GM13976 (cell line): ENCODE measurements at places on chromosomes 4 and X.

DNA sequence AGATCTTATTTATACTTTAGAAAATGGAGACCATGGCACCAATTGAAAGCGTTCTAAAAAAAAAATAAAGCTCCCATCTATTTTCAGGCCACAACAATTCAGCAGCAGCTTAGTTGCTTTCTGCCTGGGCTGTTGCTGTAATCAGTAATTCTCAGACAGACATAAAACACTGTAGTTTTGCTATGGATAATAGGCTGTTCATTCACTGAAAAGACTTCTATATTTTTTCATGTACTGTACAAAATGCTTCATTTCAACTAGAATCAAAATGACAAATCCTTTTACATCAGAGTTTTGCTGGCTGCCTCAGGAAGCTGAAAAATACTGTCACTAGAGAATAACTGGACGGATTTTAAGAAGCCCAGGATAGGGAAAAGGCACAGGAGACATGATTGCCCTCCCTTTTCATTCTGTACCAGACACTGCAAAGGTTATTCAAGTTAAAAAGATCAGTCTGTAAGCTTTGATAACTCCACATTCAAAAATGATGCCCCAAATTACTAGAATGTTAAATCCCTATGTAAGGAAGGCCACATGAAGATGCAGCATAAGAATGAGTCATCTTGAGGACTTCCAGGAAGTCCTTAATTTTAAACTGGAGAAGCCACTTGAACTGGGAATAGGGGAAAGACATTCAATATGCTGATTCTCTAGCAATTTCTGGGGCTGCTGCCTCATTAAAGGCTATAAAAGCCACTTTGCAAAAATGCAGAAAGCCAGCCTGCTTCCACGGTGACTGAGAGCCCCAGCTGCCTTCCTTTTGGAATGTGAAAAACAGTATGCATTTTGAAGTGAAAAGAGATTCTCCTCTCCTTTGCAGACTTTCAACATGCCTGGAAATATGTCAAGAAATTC lies 403.2 kb upstream of the RASGEF1B start:
- no peak for DNase-seq

GRCh38 chr4:182143086-182143821 lies 99.9 kb upstream of the TENM3 start:
- no peak for DNase-seq

DNA sequence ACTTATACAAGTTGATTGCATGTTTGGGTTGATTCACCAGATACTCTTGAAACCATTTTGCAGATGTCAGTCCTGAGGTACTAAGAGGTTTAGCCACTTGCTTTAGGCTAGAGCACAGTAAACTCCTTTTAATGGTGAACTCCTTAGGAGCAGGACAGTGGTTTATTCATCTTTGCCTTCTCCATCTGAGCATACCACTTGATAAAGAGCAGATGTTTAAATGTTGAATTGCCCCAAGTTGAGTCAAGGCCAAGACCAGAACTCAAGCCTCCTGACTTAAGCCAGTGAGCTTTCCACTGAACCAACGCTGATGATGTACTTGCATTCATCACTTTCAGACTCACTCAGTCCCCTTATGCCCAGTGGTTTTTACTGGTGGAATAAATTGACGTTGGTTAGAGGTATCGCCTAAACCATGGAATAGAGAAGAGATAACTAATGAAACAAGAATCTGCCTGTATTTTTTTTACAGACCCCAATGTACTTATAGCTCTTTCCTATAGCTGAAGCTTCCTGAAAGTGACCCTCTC lies 7.5 kb downstream of the DAPP1 start:
- no peak for DNase-seq

DNA sequence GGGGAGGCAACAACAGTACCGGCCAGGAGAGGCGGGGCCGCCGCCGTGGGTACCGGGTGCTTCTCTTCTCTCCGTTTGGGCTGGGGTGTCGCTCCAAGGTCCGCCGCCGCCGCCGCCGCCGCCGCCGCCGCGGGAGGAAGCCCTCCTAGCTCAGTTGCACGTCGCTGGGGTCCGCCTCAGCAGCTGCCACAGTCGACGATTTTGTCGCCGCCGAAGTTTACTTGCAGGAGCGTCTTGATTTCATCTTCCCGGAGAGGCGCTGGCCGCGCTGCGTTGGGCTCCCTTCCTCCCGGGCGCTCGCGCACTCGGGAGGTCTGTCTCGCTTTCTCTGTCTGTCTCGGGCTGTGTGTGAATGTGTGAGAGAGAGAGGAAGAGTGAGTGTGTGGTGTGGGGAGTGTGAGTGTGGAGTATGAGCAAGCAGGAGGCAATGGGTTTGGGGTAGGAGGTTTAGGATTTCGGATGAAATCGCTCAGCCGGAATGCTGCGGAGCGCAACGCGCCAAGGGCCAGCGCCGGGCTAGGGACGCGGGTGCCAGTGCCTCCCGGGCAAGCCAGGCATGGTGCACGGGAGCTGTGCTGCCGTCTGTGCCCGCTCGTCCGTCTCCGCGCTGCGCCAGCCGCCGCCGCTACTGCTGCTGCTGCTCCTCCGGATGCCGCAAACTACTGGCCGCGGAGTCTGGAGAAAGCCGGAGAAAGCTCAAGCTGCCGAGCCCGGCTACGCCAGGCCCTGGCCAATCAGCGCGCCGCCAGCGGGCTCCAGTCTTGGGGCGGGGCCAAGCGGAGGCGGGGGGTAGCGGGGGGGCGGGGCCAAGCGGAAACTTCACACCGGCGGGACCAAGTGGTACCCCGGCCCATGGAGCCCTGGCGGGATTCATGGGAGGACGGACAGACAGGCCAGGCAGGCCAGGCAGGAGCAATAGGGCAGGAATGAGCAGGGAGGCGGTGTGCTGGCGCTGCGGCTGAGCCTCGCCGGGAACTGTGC lies at the start of gene PCDH19:
Gene PCDH19, minus strand, starts transcription at position 664 of the 981 bp plus-strand sequence. CDS start 1,676 bp downstream, outside the sequence.
- peak; percentile 30 for DNase-seq

DNA sequence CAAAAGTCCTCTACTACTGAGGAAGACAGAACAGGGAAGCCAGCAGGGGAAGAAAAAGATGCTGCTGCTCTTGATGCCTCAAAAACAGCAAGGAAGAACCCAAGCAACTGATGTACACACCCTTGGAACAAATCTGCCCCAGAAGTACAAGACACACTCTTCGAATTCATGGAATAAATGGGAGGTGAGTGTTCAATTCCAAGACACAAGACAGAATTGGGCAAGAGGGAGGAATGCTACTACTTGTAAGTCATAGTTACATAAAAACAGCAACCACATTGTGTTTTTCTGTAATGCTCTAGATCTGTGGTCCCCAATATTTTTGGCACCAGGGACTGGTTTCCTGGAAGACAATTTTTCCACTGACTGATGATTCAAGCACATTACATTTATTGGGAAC lies 58.0 kb upstream of the H2AZ1 start:
- no peak for DNase-seq

DNA sequence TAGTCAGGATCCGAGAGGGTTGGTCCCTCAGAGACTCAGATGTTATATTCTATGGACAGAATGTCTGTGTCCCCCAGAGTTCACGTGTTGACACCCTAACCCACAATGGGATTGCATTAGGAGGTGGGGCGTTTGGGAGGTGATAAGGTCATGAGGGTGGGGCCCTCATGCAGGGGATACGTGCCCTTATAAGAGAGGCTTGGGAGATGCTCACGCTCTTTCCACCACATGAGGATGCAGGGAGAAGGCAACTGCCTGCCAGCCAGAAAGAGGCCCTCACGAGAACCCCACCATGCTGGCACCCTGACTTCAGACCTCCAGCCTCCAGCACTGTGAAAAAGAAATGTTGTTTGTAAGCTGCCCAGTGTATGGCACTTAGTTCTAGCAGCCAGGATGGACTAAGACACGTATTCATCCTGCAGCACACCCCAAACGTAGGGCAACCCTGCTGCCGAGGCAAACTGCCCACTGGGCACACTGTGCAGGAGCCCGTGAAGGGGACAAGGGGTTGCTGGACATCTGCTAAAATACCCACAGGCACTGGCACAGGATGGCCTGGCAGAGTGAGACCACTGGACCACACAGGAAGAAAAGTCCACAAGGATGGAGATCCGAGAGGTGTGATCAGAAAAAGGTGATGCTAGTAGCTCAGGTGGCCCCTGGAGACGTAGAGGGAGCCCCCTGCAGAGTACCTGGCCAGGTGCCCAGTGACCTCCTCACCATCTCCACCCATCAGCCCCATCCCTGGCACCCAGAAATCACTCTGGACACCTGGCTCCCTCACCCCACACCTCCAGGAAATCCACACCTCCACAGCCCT lies 62.7 kb downstream of the HTRA3 start:
- DNase-seq: no peak

- DNase-seq: no peak
Observed at GRCh38 chr4:2842687-2843262, 869 bp upstream of the ADD1 start.

GRCh38 chr4:120870279-120870673 lies 52.2 kb downstream of the PRDM5 start:
- no peak for DNase-seq

DNA sequence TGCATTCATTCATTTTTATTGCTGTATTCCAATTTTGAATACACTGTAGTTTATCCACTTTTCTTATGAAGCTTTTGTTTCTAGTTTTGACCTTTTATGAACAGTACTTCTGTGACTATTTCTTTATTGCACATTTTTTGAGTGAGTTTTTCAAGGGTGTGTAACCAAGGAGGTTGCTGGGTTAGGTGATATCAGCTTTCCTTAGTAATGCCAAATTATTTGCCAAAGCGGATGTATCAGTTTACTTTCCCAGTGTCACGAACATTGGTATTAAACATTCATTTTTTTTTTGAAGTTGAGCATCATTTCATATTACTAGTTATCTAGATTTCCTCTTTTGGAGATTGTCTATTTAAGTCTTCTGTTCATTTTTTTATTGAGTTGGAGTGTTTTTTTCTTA lies 32.9 kb downstream of the STIM2 start:
- DNase-seq: no peak

- no peak for DNase-seq
Observed at GRCh38 chr4:39204543-39204942, 22.2 kb downstream of the WDR19 start.

DNA sequence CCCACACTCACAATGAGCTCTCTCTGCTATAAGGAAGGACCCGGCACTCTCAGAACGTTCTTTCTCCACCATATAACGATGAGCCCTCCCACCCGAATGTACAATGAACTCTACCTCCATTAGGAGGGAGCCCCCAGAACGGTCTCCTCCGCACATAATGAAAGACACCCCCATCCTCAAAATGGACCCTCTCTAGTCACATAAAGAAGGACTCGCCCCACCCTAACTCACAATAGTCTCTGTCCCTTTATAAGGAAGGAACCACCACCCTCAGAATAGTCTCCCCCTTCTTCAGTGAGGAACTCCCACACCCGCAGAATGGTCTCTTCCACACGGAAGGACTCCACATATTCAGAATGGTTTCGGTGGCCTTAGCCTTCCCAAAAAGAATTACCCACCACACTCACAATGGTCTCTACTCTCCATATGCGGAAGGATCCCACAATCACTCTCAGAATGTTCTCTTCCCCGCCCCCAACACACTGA lies 477 bp downstream of the SLC35A2 start:
- DNase-seq: no peak

GRCh38 chr4:88982757-88983156 lies 74.2 kb downstream of the FAM13A start:
- no peak for DNase-seq

DNA sequence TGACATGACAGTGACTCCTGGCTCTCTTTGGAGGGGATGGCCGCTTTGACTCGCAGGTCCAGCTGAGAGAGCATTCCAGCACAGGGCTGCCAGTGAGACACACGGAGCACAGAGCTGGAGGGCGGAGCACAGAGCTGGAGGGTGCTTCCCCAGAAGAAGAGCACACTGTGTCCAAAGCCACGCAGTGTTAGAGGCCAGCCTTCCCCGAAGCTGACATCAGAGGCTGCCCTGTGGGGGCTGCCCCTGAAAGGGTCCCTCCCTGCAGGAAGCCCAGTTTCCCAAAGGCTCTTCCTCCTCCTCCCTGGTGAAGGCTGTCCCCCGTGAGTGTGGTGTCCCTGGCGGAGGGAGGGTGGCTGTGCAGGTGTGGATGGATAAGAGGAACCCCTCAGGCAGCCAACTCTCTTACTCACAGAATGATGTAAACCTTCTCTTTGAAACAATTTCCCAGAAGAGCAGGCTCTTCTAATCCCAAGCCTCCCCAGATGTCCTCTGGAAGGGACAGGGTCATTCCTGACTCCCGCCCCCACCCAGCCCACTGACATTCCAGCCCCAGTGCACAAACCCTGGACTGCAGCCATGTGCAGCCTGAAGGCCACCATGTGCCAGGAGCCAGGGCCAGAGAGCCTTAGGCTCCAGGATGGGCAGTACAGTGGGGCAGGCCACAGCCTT lies 53.4 kb downstream of the PSAPL1 start:
- no peak for DNase-seq

- no peak for DNase-seq
Observed at GRCh38 chr4:48654015-48654664, 125.9 kb downstream of the FRYL start.

GRCh38 chrX:153628129-153628528 lies 18.9 kb upstream of the DUSP9 start:
- DNase-seq: no peak

- DNase-seq: peak; percentile 34
Observed at GRCh38 chr4:16794816-16795445, 103.5 kb downstream of the LDB2 start.

DNA sequence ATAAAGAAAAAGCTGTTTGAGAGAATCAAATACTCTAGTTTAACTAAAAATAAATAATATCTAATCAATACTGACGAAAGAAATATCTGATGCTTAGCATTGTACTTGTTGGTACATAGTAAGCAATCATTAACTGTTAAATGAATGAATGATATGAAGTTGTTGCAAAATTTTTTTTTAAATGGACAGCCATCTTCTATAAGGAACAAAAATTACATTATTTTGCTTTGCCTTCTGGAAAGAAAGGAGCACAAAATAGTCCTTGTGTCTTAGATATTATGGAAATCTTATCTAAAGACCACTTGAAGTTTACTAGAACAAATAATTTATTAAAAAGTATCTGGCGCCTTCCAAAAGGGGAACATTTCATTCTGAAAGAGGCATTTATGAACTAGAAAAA lies 4.5 kb downstream of the NFKB1 start:
- DNase-seq: no peak

- no peak for DNase-seq
Observed at GRCh38 chrX:48076343-48076742, 4.9 kb upstream of the ZNF630 start.

DNA sequence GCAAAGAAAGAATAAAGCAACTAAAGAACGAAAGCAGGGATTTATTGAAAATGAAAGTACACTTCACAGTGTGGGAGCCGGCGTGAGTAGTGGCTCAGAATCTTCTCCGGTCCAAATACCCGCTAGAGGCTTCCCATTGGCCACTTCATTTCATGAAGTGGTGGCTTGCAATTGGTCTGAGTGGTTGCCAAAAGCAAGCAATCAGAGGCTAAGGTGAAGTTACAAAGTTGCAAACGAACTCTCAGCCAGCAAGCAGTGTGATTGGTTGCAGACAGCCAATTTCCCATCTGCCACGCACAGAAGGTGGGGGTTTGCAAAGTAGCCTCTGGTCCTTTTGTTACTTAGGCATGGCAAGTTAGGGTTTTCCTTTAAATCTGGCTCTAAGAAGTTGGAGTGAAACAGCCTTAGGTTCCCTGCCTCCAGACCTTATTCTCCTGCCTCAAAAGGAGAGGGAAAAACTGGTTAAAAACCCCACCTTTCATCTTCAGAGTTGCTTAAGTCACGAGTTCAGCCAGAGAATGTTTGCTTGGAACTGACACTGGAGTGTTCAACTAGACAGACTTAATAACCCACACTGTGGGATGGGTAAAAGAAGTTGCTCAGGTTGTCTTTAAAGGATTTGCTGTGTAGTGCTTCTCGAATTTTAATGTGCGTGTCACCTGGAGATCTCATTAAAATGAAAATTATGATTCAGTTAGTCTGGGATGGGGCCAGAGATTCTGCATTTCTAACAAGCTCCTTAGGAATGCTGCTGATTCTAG lies 6.9 kb upstream of the CLOCK start:
- DNase-seq: no peak

- no peak for DNase-seq
Observed at GRCh38 chrX:43527801-43528200, 128.3 kb upstream of the MAOA start.
